ENCODE measurements at places on chromosomes 16 and 17.

GRCh38 chr16:50263940-50264929 lies 2.1 kb upstream of the ADCY7 start:
- no peak for DNase-seq

GRCh38 chr17:58120195-58120822 lies 27.9 kb upstream of the OR4D1 start:
- no peak for DNase-seq

DNA sequence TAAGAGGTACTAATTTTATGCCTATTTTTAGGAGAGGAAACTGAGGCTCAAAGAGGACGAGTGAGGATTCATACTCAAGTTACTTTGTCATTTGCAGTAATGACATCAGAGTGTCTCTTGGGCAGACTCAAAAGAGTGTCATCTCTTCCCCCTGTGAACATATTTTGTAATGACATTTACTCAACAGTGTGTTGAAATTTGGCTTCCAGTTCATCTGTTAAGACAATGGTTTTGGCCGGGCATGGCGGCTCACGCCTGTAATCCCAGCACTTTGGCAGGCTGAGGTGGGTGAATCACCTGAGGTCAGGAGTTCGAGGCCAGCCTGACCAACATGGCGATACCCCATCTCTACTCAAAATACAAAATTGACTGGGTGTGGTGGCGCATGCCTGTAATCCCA lies 28.9 kb downstream of the WFDC1 start:
- DNase-seq: no peak

- DNase-seq: no peak
These were observed 4.8 kb downstream of the SCGB1C2 start for GRCh38 chr17:142102-142661.

- peak; percentile 46 for DNase-seq
These were observed 59.1 kb downstream of the OR1D5 start for GRCh38 chr17:3004150-3004801.

- DNase-seq: no peak
These were observed 201.5 kb upstream of the TNRC6C start for GRCh38 chr17:77756846-77757560.

GRCh38 chr16:89489040-89489897 lies 1.1 kb downstream of the ANKRD11 start:
- peak; percentile 87 for DNase-seq

DNA sequence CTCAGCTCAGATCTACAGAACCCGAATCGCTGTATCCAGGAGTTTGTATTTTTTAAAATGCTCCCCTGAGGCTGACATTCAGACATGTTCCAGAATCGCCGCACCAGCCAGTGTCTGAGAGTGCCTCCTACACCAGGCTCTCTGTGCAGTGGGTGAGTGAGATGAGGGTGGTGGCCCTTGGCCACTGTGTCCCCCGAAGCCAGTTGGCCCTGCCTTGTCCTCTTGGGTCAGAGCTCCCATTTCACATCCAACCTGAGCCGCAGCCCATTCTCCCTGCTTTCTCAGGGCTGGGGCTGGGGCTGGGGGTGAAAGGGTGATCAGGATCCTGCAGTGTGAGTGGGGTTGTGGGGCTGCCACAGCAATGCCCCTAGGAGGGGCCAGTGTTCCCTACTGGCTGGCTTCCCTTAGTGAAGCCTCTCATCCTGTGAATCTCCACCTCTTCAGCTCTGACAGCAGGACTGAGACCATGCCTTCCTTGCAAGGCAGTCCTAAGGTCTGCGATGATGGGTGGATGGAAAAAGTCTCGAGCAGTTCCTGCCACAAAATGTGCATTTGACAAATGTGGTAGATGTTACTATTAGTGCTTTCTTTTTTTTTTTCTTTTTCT lies 12.9 kb upstream of the MYCBPAP start:
- DNase-seq: no peak

- DNase-seq: no peak
These were observed 7.6 kb downstream of the AIPL1 start for GRCh38 chr17:6427279-6427781.

DNA sequence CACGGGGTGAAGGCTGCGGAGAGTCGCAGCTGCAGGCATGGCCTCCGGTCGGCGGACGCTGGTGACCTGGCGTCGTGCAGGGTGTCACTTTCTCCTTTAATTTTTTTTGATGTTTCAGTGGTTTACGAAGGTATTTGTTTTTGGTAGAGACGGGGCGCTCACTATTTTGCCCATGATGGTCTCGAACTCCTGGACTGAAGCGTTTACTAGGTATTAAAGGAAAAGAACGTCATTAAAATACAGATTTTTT lies 17.1 kb downstream of the ZNF213 start:
- no peak for DNase-seq

GRCh38 chr16:85728879-85729278 lies 22.0 kb downstream of the C16orf74 start:
- no peak for DNase-seq

DNA sequence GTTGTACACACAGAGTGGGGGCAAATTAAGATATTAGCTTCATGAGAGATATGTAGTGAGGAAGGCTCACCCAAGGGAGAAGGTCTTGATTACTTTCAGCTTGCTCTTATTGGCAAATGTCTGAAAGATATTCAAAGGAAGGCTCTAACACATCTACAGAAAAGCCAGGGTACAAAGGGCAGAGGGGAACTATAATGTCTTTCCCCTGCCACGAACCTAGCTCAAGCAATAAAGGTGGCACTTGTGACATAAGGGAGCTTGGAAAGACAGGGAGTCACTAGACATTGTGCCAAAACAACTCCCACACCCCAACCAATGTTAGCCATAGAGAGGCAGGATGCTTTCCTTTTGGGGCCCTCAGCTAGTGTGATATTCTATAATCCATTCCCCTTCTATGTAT lies 52.2 kb upstream of the SOX9 start:
- DNase-seq: no peak

GRCh38 chr16:89922884-89923639 lies at the start of gene TUBB3:
Gene TUBB3 (plus strand): TSS chr16:89923342. CDS start chr16:89923402, 60 bp downstream.
- DNase-seq: no peak

GRCh38 chr16:49775581-49775980 lies 80.3 kb downstream of the ZNF423 start:
- no peak for DNase-seq

- no peak for DNase-seq
These were observed 73.4 kb upstream of the ZNF469 start for GRCh38 chr16:88309174-88309907.

DNA sequence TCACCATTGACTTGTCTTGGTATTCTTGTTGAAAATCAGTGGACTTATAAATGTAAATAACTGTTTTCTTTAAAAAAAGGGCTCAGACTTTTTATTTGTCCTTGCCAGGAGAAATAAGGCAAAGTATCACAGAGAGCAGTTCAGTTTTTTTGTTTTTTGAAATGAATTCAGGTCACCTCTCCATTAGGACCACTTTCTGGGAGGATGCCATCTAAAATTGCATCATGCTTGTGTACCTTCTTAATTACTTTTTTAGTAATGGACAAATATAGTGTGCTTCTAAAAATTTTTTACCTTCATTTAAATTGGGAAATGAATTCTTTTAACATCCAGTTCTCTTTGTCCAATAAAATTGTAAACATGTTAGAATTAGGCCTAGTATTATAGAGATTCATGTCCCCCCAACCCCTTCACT lies 210.0 kb downstream of the BCAS3 start:
- DNase-seq: no peak

GRCh38 chr17:82841921-82842596 lies 2.2 kb upstream of the ZNF750 start:
- DNase-seq: no peak

- no peak for DNase-seq
These were observed 13.2 kb downstream of the GABARAPL2 start for GRCh38 chr16:75579281-75579834.

DNA sequence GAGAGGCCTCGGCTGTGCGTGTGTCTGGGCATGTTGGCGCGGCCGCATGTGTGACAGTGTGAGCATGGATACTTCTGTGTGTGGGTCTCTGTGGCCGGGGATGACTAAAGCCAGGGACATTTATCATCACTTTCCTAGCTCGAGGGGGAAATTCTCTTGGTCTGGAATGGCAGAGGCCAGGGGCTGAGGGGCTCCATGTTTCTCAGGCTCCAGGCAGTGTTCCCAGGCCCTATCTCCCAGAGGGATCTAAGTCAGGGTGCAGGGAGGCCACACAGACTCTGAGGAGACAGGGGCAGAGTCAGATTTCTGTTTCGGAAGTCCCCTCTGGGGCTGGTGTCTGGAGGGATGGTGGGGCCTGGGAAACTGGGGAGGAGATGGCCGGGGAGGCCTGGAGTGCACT lies 23.7 kb upstream of the SPNS2 start:
- no peak for DNase-seq

DNA sequence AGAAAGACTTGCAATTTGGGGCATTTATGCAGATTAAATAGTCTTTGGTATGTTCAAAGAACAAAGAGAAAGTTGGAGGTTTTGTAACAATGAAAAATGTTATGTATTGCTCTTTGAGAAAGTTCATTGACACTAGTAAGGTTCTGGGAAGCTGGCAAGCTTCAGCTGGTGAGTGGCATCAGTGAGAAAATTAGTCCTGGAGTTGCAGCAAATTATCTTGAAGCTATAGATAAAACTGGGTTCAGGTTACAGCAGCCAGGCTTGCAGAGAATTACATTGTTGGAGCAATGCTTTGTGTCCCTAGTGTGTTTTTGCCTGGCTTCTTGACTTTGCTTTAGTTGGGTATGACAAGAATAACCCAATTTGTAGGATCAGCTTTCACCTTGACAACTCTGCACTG lies 221.2 kb downstream of the CDH13 start:
- DNase-seq: no peak

GRCh38 chr16:29815032-29815721 lies 775 bp upstream of the PAGR1 start:
- DNase-seq: no peak

GRCh38 chr17:82110298-82110697 lies 12.3 kb upstream of the FASN start:
- DNase-seq: no peak

- no peak for DNase-seq
These were observed 15.0 kb upstream of the PRSS27 start for GRCh38 chr16:2734844-2735515.

DNA sequence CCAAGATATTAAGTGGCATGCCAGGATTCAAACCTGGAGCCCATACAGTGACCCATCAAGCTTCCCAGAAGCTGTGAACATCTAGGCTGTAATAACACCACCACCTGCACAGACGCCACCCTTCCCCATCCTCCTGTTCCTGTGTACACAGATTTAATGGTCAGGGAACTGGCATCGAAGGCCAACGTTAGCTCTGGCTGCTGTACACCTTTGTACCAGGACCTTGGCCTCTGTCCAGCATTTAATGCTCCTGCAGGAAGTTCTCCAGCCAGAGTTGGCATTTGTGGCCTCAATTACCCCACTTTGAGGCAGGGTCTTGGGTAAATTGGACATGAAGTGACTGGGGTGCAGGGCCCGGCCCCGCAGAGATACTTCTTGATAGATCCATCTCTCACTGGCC lies 49.3 kb downstream of the SCNN1B start:
- no peak for DNase-seq

DNA sequence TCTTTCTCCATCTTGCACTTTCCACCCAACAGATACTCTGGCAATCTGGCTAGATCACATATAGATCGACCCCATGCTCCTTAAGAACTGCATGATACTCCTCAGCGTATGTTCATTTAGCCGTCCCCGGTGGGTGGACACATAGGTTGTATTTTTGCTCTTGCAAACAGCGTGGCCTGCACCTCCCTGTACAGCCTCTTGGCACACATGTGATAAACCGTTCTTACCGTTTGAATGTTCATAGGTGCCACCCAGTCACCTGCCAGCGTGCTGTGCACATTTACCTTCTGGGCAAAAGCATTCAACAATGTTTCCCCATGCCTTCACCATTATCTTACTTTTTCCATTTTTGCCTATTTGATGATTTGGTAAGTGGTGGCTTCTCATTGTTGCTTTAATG lies 6.2 kb downstream of the TNP2 start:
- DNase-seq: no peak

DNA sequence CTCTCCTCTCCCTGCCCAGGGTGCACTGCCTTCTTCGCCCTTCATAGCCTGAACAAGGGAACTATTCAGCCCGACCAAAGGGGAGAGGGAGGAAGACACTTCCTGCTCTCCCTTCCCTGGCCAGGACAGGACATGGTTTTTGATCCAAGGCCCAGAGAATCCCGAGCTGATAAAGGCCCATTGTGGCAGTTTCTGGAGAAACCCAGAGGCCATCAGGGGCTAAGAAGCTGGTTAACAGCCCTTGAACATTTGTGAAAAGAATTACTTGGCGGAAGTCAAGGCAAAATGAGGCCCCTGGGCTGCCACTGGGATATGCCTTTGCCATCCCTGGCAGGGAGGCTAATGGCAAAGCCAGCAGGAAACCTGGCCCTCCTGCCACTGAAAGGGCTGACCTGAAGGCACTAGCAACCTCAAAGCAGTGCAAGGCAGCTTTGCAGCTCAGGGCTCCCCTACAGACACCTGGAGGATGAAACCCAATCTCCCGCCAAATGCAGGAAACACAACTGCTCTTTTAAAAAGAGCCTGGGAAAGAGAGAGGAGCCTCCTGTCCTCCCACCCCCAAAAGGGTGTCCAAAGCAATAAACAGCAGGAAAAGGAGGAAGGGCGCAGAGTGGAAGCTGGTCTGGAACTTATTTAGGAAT lies 12.6 kb downstream of the PHB1 start:
- no peak for DNase-seq

- no peak for DNase-seq
These were observed 14.5 kb upstream of the MYCBPAP start for GRCh38 chr17:50493744-50494143.

GRCh38 chr16:86403541-86404163 lies 106.7 kb upstream of the FOXF1 start:
- no peak for DNase-seq

- no peak for DNase-seq
These were observed 134.2 kb downstream of the ABCC1 start for GRCh38 chr16:16083421-16084156.

- DNase-seq: no peak
These were observed 73.2 kb upstream of the MRTFB start for GRCh38 chr16:13997933-13998332.

GRCh38 chr17:75228305-75228704 lies 22.8 kb downstream of the NUP85 start:
- DNase-seq: no peak
